NCI-H1092 treated with DMSO at 0.1 percent for 48 hours (cell line): ENCODE measurements at places on chromosomes 1 and 21.

GRCh38 chr1:153934746-153935145, 11.8 kb downstream of the DENND4B start:
- DNase-seq: no peak

DNA sequence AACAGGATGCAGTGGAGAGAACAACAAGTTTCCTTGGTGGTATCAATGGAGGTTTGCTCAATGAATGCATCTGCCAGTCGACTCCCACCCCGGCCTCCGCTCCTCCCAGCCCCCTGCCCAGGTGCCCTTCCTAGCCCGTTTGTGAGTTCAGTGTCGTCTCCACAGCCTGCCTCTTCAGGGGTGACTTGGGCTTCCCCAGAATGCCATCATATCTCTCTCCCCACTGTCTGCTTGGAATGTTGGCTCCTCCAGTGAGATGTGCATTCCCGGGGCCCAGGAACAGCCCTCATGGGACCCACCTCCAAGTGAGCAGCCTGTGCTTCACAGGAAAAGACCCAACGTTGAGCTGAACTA, 30.5 kb downstream of the MATN1 start:
- DNase-seq: no peak

DNA sequence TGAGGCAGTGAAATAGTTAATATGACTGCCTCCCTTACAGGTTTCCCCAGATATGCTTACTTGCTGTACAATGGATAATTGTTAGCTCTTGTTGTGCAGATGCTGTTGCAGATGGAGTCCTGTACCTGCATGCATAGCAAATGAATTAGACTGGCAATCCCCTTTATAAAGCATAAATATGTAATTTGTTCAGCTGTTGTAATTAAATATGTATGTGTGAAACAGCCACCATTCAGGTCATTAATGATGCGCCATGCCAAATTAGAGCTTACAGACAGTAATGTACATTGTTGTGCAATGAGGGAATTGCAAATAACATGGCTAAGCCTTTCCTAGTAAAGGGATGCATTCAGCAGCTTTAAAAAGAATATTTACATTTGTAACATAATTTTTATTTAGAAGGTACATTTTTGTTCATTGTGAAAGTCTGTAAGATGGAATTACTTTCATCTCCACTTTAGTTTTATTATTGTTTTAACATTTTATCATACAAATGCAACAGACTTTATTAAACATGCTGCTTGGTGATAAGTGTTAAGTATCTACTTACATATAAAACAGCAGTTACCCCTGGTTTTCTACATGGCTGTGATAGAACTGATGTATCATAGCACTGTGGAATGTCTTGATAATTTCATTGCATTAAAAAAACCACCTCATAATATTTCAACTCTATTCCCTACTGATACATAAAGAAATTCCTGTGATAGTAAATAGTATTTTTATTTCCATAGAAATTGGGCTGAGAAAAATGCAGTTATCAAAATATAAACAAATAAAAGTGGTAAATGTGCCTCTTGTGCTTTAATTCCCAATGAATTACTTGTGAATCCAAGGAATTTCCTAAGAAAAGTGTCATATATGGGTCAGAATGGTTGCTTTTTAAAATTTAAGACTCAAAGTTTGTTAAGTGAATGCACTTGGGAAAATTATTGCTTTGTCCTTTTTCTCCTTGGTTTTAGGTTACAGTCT, 99.0 kb downstream of the NFIA start:
- DNase-seq: no peak

GRCh38 chr1:175410560-175410959, 218.0 kb upstream of the KIAA0040 start:
- no peak for DNase-seq

GRCh38 chr1:70504176-70504820, 93.2 kb downstream of the CTH start:
- DNase-seq: no peak
